Activated CD8-positive, alpha-beta T cell treated with anti-CD3 and anti-CD28 coated beads, Interleukin-2, amount 10 ng/mL, durations not matched to agents 7 days and 5 days (primary cell): ENCODE measurements at places on chromosomes 11 and 22. TPM values are rescaled to one million over a fixed set of nuclear protein-coding genes. Genes with fewer than 3 reads are reported as not detected.

Gene SLC7A4
- 0.16 TPM for total RNA-seq

Gene SLC35F2
- 8.7 TPM for total RNA-seq

Gene INPP5J
- total RNA-seq, result not detected

Gene MPZL2
- total RNA-seq, result 11.7 TPM

- peaks cover 4% of the 10 kb centered on the region for H3K27me3 ChIP-seq
- H3K36me3 ChIP-seq, result no peaks in the 10 kb centered on the region
- H3K4me3 ChIP-seq, result no peak overlapping the region
- no peaks in the 10 kb centered on the region for H3K4me1 ChIP-seq
- H3K27ac ChIP-seq, result no peak overlapping the region
These were observed 18.1 kb upstream of the EFCAB6 start for GRCh38 chr22:43829904-43830851.

GRCh38 chr11:122398851-122399250 lies 256.7 kb upstream of the UBASH3B start:
- DNase-seq, result no peak
- H3K27ac ChIP-seq, result no peak overlapping the region
- H3K4me1 ChIP-seq, result no peaks in the 10 kb centered on the region

DNA sequence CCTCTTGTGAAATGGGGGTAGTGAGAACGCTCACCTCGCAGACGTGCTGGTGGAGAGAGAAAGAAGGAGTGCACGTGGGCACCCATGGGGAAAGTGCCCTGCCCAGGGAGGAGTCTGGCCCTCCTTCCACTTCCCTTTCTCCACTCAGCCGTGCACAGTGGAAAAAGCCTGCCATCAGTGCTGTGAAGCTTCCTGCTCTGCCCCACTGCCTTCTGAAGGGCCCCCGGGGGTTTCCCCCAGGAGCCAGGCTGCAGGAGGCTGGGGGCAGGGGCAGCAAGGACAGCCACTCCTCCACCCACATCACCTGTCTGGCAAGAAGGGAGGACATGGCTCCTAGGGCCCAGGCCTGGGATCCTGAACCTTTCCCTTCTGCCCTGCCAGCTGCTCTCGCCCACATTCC lies 7.6 kb downstream of the TP53I11 start:
- H3K4me1 ChIP-seq, result peaks cover 4% of the 10 kb centered on the region
- no peak for DNase-seq
- no peaks in the 10 kb centered on the region for H3K36me3 ChIP-seq
- peaks cover 6% of the 10 kb centered on the region for H3K27me3 ChIP-seq
- no peak overlapping the region for H3K27ac ChIP-seq
- no peak overlapping the region for H3K4me3 ChIP-seq

DNA sequence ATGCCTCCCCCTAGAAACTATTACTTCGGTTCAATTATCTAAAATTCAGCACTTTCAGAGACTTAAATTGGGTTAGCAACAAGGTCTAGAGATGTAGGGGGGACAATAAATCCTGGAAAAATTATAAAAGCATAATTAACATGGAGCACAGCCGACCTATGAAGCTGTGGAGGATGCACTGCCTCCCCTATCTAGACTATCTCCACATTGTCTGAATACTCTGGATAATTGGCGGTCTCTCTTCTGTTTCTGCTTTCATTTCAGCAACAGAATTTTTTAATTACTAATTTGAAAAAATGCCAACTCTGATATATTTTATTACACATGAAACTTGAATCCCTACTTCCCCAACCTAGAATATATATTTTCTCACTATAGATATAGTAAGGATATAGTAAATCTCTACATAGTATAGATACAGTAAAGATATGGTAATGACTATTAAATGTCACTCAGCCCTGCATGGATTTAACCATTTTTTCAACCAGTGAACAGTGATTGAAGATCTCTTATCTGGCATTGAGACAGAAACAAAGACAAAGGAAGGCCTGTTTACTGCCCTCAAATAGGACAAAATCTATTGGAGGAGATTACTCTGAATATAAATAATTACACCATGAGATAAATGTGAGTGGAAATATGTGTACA lies 157.6 kb downstream of the BLID start:
- peaks cover 2% of the 10 kb centered on the region for H3K27me3 ChIP-seq
- no peak overlapping the region for H3K4me3 ChIP-seq
- no peaks in the 10 kb centered on the region for H3K4me1 ChIP-seq
- no peak overlapping the region for H3K27ac ChIP-seq

- H3K4me1 ChIP-seq, result no peaks in the 10 kb centered on the region
- H3K36me3 ChIP-seq, result no peaks in the 10 kb centered on the region
- peaks cover 3% of the 10 kb centered on the region for H3K27me3 ChIP-seq
- no peak overlapping the region for H3K27ac ChIP-seq
- H3K4me3 ChIP-seq, result no peak overlapping the region
These were observed 120.9 kb upstream of the PLET1 start for GRCh38 chr11:112381578-112381977.

DNA sequence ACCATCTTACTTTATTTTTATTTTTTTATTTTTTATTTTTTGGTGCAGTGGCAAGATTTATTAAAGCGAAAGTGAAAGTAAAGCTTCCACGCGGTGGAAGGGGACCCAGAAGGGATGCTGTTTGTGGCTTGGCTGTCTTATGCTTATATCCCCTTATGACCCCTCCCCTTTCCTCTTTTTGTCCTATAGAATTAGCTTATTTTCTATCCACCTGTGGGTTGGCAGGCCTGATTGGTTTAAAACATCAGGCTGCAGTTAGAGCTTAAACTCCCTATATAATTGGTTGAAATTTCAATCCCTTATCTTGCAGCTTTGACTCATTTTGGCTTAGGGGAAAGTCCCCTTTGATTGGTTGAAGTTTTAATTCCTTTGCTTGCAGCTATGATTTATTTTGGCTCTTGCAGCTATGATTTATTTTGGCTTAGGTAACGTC lies 50.5 kb downstream of the NNMT start:
- peaks cover 7% of the 10 kb centered on the region for H3K4me1 ChIP-seq
- H3K36me3 ChIP-seq, result no peaks in the 10 kb centered on the region
- peak overlapping the region; percentile 39 for H3K4me3 ChIP-seq
- DNase-seq, result peak; percentile 26

GRCh38 chr11:45336136-45336535 lies 50.0 kb upstream of the SYT13 start:
- H3K27me3 ChIP-seq, result no peaks in the 10 kb centered on the region
- peak; percentile 10 for DNase-seq
- no peak overlapping the region for H3K4me3 ChIP-seq
- no peaks in the 10 kb centered on the region for H3K36me3 ChIP-seq
- H3K4me1 ChIP-seq, result peaks cover 10% of the 10 kb centered on the region
- no peak overlapping the region for H3K27ac ChIP-seq

GRCh38 chr22:48567213-48567975 lies 1260.3 kb downstream of the BRD1 start:
- H3K4me3 ChIP-seq, result no peak overlapping the region
- peaks cover 12% of the 10 kb centered on the region for H3K27me3 ChIP-seq
- peaks cover 2% of the 10 kb centered on the region for H3K36me3 ChIP-seq
- no peak overlapping the region for H3K27ac ChIP-seq
- no peak for DNase-seq
- H3K4me1 ChIP-seq, result peaks cover 7% of the 10 kb centered on the region

GRCh38 chr22:24514241-24515026 lies 19.3 kb downstream of the UPB1 start:
- H3K4me3 ChIP-seq, result no peak overlapping the region
- no peak for DNase-seq
- H3K27me3 ChIP-seq, result peaks cover 13% of the 10 kb centered on the region

- no peaks in the 10 kb centered on the region for H3K36me3 ChIP-seq
- H3K27me3 ChIP-seq, result no peaks in the 10 kb centered on the region
- H3K27ac ChIP-seq, result no peak overlapping the region
- H3K4me3 ChIP-seq, result no peak overlapping the region
- no peak for DNase-seq
- no peaks in the 10 kb centered on the region for H3K4me1 ChIP-seq
These were observed 936.2 kb upstream of the CHORDC1 start for GRCh38 chr11:91158891-91159537.

GRCh38 chr22:22840780-22841179 lies 46.8 kb upstream of the IGLL5 start:
- no peak for DNase-seq
- H3K27me3 ChIP-seq, result peaks cover 19% of the 10 kb centered on the region
- H3K27ac ChIP-seq, result no peak overlapping the region
- H3K4me1 ChIP-seq, result peaks cover 24% of the 10 kb centered on the region
- no peaks in the 10 kb centered on the region for H3K36me3 ChIP-seq

GRCh38 chr22:23212061-23213021 lies 32.0 kb downstream of the BCR start:
- H3K27me3 ChIP-seq, result no peaks in the 10 kb centered on the region
- H3K36me3 ChIP-seq, result peaks cover 7% of the 10 kb centered on the region
- no peak overlapping the region for H3K27ac ChIP-seq
- DNase-seq, result no peak
- no peak overlapping the region for H3K4me3 ChIP-seq
- H3K4me1 ChIP-seq, result peaks cover 27% of the 10 kb centered on the region
